SK-MEL-5 (cell line): ENCODE measurements at places on chromosomes 13 and 19. TPM values are rescaled to one million over a fixed set of nuclear protein-coding genes. Genes with fewer than 3 reads are reported as not detected.

The CRX gene
- not detected in 2 replicates for total RNA-seq

DNA sequence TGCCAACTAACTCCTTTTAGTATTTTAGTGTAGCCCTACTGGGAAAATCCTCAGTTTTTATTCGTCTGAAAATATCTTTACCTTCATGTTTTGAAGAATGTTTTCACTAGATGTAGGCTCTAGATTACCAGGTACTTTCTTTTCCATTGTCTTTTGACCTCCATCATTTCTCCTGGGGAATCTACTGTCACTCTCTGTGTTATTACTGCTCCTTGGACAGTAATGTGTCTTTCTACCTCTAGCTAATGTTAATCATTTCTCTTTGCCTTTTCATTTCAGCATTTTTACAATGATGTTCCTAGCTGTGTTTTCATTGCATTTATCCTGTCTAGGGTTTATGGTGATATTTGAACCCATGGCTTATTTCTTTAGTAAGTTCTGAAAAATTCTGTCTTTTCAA is 61.9 kb downstream of the SPACA7 start:
- DNase-seq = no peak

The KCNK6 gene
- total RNA-seq = 0.05 and 0.16 TPM in 2 replicates

The IZUMO4 gene
- total RNA-seq = 0.40 TPM in 1 of 2 replicates, not detected in the other

The CDK8 gene
- 24.6 and 27.4 TPM in 2 replicates for total RNA-seq

DNA sequence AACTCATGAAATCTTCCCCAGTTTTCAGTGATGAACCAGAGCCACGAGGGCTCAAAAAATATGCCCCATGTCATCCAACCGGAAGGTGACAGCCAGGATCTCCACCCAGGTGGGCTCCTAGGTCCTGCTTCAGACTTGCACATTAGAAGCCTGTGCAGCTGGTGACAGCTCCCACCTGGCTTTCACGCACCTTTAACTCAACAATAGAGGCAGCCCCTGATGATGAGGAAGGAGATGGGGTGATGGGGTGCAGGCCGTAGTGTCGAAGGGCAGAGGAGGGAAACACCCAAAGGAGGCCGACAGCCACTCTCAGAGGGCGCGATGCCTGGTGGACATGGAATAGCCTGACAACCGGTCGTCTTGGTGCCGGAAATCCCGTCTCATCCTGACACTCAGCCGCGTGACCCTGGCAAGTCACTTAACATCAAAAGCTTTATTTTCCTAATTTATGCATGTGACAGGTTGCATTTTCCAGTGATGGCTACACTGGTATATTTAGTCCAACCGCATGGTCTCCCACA is 118.0 kb downstream of the SOX1 start:
- no peak for DNase-seq
